ENCODE measurements at places on chromosomes 11 and 22.

- DNase-seq = no peak
Measured at GRCh38 chr22:38397189-38398085, 57.6 kb downstream of the KCNJ4 start.

DNA sequence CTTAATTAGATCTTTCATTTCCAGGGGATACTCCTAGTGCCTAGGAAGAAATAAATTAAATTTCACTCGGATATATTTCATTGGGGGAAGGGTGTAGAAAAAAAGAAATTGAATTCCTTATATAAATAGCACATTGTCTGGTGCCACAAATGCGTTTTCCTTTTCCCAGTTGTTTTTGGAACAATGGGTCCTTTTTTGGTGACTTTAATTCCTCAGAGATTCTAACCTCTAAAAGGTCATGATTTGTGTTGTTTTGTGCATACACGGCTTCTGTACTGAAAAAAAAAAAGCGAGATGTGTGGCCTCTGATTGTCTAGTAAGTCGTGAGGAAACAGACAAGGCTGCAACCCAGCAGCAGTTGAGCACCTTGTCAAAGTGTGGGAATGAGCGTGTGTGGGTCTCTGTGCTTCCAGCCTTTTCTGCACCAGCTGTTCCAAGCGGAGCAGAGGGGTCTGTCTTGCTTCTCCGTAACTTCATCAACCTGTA, 64.5 kb upstream of the CRTAM start:
- no peak for DNase-seq

DNA sequence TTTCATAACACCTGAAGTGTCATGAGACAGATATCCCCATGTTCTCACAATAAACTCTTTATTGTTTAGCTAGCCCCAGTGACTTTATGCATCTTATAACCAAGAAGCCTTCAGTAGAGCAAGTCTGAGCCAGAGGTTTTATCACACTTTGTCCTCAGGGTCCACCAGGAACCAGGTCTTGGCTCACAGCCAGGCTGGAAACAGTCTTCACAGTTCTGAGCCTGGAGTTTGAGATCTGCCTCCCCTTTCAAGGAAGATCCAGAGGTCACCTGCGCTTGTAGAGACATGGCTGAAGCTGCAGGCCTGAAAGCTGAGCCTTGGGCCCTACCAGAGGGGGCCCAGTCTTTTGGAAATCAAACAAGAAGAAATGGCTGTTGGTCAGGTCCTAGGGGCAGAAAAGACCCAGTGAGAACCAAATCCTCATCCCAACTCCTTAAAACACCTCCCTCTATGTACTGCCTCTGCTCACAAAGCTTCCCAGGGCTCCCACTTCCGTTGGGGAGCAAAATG, 3.5 kb downstream of the RRP8 start:
- no peak for DNase-seq

- DNase-seq = no peak
Measured at GRCh38 chr11:108534274-108534882, 36.2 kb upstream of the POGLUT3 start.

DNA sequence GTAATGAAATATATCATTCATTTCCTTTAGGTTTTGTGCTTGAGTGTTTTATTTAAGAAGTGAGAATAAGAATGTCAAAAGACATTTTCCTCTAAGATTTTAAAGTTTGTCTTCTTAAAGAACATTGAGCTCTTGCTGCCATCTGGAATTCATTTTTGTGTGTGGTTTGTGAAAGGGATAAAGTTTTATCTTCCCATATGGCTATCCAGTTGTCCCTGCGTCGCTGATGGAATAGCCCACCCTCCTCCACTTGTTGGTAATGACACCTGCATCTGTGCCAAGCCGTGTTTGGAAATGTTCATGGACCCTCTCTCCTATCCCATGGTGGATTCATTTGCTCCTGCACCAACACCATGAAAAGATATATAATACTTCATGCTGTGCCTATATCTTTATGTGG, 901.5 kb downstream of the BRD1 start:
- no peak for DNase-seq

- DNase-seq = no peak
Measured at GRCh38 chr11:120579611-120580031, 68.1 kb downstream of the GRIK4 start.

DNA sequence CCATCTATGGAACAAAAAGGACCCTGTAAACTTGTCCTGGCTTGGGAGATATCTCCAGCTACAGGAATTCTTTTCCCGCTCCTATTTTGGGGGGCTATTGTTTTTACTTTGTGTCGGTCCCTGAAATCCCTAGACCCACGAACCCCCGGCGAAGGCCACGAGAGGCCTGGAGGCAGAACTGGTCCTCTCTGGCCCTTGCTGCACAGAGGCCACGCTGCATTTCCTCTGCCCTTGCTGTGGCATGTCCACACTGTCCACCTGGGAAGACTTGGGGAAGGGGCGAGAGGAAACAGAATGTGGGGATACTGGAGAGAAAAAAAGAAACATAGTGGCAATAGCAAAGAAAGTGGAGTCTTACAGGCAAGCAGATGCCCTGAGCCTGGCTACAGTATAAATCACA, 2.3 kb upstream of the ANO1 start:
- DNase-seq = no peak

- peak; percentile 7 for DNase-seq
Measured at GRCh38 chr22:35150183-35151107, 84.5 kb downstream of the ISX start.

GRCh38 chr11:12271826-12272366, 105.5 kb upstream of the PARVA start:
- no peak for DNase-seq

- DNase-seq = no peak
Measured at GRCh38 chr11:86415026-86415425, 40.3 kb downstream of the CCDC81 start.

DNA sequence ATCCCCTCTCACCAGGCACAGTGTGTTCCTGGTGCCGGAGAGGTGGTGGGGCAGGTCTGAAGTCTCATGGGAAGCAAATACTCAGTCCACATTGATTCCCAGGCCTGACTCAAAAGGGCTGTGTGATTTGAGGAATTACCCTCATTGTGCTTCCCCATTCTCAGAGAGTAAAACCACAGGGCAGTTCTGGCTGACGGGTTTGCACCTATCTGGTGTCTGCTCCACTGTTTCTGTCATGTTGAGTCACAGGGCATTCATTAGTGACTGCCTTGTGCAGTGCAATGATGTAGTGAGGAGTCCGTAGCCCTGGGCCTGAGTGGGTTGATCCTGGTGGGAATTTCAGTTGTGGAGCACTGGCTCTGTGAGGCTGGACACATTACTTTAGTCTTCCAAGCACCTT, 85.2 kb upstream of the ARHGAP20 start:
- DNase-seq = no peak

DNA sequence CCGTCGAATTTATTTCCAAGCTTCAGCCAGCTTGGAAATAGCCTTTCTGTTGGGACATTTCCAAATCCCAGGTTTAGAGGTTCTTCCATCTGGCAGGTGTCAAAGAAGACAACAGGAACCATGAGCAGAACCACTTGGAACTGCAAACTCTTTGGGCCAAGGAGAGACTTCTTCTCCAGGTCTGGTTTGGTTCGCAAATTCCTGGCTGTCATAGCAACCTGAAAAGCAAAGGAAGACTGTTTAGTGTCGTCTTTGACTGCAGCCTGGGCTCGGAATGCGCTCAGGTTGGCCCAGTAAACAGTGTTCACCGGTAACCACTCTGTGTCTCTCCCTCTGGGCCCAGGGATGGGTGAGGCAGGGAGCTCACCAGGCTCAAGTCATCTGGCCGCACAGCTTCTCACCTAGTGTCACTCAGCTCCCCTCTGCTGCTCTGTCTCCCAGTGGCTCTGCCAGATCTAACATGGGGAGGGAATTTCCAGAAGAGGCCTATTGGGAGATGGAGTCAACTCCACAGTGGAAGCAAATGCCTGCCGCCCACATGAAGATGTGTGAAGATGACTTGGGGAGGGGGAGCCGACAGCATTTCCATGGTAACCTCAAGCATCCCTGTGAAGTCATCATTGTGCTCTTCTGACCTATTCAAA, 11.9 kb upstream of the CLMP start:
- DNase-seq = no peak

GRCh38 chr11:86403458-86403857, 28.8 kb downstream of the CCDC81 start:
- no peak for DNase-seq

DNA sequence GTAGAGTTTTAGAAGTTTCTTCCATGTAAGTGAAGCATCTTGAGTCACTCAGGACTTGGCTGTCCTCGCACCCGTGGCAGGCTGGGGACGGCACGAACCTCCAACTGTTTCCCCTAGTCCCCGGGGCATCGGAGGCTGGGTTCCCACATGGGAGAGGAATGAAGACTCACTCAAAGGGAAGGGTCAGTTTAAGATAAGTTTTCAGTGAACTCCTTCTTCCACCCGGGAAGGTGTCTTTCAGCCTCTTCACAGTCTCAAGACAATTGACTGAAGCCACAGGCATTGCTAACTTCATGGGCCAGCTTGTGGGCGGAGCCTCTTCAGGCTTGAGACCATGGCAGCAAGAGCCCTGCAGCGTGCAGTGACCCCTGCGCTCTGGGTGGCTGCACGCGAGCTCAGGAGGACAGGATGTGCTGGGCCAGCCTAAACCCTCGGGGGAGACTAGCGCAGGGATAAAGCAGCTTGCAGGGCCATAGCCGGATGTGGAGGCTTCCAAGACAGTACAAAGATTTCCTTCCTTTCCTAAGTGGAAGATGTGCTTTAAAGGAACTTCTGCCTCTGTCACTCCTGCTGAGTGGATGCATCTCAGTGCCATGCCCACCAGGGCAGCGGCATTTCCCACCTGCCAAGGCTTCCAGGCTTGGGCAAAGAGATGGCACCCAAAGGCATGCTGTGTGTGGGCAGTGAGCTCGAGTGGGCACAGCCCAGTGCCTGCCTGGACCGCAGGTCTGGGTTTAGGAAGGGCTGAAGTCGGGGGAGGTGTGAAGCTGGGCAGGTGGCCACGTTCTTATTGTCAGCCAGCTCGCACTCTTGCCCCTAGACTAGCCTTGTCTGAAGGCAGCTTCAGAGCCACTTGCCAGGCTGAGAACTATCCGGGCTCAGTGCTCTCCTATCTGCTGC, 32.9 kb downstream of the PPIL2 start:
- DNase-seq = no peak

GRCh38 chr11:6298605-6299004, 21.7 kb downstream of the CAVIN3 start:
- peak; percentile 21 for DNase-seq

- no peak for DNase-seq
Measured at GRCh38 chr11:44865866-44866272, 84.8 kb downstream of the TP53I11 start.

- no peak for DNase-seq
Measured at GRCh38 chr11:130407978-130408377, 20.4 kb downstream of the ADAMTS8 start.

DNA sequence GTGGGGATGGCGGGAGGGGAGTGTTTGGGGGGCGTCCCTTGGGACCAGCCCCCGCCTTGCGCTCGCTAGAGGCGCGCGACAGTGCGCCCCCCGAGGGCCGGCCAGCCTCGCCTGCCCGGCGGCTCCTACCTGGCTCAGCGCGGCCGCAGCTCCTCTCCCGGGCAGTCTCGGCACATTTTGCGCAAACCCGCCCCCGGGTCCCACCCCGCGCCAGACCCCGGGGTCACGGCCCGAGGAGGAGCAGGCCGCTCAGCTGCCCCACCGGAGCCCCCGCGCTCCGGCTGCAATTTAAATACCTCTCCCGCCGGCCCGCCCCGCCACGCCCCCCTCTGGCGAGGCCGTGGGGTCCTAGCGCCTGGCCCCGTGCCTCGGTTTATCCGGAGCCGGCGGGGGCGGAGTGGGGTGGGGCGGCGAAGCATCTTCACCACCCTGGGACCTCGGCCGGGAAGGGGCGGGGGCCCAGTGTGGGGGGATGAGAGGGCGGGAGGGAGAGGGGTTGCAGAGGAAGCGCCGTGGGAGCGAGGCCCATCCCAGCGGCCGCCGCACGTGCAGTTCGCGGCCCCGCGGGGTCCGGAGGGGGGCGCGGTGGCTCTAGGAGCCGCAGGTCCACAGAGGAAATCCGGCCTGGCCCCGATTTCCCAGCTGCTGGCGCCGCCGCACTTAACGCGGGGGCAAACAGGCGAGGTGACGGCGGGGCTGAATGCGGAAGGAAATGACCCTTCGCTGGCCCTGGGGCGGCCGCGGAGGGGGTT, at the start of gene LRRC32:
LRRC32 (minus strand) TSS at position 263 of the 752 bp plus-strand sequence. CDS start 4,793 bp downstream, outside the sequence.
- DNase-seq = peak; percentile 71

DNA sequence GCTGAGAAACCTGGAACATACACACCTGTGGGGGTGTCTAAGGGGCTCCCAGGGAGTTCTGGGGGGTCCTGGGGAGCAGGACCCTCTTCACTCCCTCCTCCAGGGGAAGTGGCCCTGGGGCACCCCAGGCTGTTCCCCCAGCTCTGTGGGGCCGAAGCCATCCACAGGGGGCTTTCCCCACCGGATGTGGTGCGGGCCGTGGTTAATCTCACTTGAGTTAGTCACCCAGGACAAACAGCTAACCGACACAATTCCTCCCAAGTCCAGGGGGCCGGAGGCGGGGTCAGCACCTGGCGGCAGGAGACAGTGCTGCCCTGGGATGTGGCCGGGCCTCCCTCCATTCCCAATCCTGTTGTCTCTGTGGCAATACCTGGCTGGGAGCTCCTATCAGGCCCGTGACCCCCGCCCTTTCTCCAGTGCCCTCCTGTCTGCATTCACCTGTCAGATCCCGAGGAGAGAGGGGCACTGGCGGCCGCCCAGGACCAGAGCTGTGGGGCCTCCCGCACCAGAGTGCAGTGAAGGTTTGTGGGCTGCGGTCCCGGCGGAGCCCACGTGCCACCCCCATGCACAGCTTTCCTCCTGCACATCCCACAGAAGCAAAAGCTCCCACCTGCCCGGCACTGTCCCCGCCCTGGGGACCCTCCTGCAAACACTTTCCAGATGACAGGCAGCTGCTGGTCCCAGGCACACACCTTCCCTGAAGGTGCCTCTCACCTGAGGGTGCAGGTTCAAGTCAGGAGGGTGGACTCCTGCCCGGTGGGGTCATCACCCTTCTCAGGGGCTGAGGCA, 5.2 kb upstream of the MUC5AC start:
- DNase-seq = no peak

GRCh38 chr11:129248618-129249017, 56.5 kb upstream of the ARHGAP32 start:
- DNase-seq = no peak

DNA sequence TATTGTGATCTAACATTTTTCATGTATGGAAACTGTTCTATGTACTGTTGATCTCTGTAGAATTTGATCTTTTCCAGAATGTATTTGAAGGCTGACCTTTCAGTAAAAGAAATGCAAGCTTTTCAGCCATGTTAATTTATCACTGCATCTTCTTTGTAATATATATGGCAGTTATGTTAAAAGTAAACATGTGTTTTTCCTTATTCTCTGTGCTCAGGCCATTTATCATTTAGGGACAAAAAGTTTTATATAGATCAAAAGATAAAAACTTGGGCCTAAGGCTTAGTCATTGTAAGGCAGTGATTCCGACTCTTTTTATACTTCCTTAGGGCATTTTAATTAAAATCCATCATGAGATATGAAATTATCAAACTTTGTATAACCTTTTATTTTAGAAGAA, 48.7 kb downstream of the KDM2A start:
- DNase-seq = no peak

DNA sequence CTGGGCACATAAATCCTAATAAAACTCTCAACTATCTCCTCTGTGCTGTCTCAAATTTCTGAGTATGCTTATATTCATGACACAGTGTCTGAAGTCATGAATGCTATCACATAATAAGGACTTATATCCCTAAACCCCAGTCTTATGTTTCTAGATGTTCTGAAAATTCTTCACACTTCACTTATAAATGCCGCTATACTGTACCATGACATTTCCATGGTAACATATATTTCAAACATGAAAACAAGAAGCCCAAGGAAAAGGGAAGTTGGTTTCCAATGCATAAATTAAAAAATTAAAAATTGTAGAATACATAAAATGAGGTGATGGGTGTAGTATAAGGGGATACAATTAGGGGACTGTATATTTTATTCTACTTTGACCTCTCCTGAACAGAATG, 11.7 kb downstream of the GVQW3 start:
- no peak for DNase-seq
